ENCODE measurements at places on chromosomes 3 and 15.

DNA sequence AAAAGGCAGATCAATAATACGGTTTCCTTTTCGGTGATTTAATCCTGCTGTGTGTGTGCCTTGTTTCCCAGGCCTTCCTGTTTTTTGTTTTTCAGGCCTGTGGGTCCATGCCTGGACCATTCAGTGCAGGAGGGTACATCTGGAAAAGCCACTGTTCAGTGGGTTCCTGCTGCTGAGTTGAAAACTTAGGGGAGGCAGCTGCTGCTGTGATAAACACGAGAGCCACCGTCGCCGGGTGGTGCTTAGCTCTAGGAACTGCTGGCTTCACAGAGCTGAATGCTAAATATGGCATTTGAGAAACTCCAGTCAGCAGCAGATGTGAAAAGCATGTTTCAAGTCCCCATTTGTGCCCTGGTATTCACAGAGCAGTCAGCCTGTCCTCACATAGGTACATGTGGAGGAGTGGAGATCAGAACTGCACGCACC, 44.0 kb downstream of the SYNM start:
- DNase-seq, result no peak

- DNase-seq, result no peak
Observed at GRCh38 chr3:160481856-160482255, 32.3 kb upstream of the TRIM59 start.

DNA sequence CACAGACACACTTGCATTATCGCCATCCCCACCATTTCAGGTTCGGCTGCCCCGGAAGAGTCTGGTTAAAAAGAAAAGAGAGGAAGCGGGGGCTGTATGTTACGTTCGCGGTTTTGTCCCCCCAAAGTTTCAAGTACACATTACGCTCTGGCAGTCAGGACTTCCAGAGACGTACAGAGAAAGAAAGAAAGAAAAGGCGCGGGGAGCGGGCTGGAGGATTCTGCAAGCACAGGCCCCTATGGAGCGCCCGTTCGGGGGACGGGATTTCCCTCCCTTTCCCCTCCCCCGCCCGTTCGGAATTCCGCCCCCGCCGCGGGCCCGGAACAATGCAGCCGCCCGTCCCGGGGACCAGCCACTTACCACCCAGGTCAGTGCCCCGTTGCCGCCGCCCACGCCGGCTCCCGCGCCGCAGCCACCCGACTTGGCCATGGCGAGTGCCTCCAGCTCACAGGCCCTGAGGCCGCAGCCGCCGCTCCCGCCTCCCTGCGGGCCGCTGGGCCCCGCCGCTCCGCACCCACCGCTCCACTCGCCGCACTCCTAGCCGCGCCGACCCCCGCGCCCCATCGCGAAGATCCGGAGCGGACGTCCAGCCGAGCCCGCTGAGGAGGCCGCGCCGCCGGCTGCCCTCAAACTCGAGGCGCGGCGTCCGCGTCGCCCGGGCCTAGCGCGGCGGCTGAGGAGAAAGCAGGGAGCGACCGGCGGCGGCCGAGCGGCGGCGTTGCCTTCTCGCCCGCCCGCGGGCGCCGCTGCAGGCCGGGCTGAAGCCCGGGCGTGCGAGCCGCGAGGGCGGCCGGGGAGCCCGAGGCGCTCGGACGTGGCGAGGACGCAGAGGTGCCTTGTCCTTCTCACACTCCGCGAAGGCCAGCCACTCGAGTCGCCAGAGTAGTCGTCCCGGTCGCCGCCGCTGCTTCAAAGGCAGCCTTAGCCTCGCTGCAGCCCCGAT, 567 bp downstream of the TOP2B start:
- no peak for DNase-seq

GRCh38 chr3:156761713-156762451, 64.3 kb upstream of the LEKR1 start:
- DNase-seq, result no peak

DNA sequence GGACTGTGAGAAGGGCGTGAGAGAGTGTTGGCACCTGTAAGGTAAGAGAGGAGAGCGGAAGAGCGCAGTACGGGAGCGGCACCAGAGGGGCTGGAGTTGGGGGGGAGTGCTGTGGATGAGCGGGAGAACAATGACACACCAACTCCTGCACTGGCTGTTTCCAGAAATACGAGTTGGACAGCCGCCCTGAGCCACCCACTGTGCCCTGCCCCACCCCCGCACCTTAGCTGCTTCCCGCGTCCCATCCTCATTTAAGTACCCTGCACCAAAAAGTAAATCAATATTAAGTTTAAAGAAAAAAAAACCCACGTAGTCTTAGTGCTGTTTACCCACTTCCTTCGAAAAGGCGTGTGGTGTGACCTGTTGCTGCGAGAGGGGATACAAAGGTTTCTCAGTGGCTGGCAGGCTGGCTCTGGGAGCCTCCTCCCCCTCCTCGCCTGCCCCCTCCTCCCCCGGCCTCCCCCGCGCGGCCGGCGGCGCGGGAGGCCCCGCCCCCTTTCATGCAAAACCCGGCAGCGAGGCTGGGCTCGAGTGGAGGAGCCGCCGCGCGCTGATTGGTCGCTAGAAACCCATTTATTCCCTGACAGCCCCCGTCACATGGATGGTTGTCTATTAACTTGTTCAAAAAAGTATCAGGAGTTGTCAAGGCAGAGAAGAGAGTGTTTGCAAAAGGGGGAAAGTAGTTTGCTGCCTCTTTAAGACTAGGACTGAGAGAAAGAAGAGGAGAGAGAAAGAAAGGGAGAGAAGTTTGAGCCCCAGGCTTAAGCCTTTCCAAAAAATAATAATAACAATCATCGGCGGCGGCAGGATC, at the start of gene SOX2:
SOX2 (plus strand) TSS at position 601 of the 811 bp plus-strand sequence. CDS start 436 bp downstream, outside the sequence.
- peak; percentile 54 for DNase-seq

- DNase-seq, result no peak
Observed at GRCh38 chr3:116064646-116065045, 380.6 kb downstream of the LSAMP start.

DNA sequence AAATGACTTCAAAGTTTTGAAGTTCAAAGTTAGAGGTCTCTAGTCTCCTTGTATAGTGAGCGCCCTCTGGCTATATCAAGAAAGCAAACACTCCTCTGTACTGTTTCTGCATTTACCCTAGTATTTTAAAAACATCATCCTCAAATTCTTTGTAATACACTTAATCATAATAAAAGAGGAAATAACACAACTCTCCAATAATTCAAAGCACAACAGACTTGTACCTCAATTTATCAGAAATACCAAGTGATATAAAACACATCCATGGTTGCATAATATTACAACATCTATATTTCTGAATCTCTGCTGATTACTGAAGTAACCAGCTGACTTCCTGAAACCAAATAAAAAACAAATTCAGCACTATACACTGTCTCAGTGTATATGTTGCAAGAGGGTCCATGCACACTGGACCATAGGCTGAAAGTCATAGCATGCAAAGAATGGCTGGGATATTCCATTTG, 12.5 kb downstream of the PLOD2 start:
- DNase-seq, result no peak
